Large intestine (tissue), 12 donors: ENCODE measurements at places on chromosomes 3 and 15.

GRCh38 chr3:190305406-190305805 lies 16.8 kb downstream of the CLDN1 start:
- no peak overlapping the region for H3K27ac ChIP-seq
- no peaks in the 10 kb centered on the region for H3K36me3 ChIP-seq
- DNase-seq = no peak
- H3K27me3 ChIP-seq = no peaks in the 10 kb centered on the region
- H3K4me1 ChIP-seq = peaks cover 5% of the 10 kb centered on the region

DNA sequence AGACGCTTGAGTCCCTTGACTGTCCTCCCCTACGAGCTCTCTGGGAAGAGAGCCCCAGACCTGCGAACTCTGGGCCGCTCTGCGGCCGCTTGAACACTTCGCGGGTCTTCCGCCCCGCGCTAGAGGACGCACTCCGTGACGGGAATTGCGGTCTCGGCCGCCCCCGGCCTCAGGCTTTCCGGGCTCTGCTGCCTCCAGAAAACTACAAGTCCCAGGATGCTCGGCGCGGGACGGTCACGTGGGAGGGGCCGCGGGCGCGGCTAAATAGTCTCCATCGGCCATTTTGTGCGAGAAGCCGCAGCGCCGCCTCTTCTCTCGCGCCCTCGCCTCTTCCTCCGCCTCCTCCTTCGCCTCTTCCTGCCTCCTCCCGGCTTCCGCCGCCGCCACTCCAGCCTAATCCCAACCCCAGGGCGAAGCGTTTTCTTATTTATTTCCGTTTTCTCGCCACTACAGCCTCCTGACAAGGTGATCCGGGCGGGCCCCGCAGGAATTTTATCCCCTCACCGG lies at the start of gene EIF1B:
TSS of gene EIF1B (plus strand) at position 290 of the 507 bp plus-strand sequence. CDS start 235 bp downstream, outside the sequence.
- peak; percentile 99 for DNase-seq
- peak within 1 kb of the TSS; percentile 94 for H3K4me3 ChIP-seq
- H3K36me3 ChIP-seq = peaks cover 21% of the 10 kb centered on the region
- H3K27me3 ChIP-seq = no peaks in the 10 kb centered on the region

DNA sequence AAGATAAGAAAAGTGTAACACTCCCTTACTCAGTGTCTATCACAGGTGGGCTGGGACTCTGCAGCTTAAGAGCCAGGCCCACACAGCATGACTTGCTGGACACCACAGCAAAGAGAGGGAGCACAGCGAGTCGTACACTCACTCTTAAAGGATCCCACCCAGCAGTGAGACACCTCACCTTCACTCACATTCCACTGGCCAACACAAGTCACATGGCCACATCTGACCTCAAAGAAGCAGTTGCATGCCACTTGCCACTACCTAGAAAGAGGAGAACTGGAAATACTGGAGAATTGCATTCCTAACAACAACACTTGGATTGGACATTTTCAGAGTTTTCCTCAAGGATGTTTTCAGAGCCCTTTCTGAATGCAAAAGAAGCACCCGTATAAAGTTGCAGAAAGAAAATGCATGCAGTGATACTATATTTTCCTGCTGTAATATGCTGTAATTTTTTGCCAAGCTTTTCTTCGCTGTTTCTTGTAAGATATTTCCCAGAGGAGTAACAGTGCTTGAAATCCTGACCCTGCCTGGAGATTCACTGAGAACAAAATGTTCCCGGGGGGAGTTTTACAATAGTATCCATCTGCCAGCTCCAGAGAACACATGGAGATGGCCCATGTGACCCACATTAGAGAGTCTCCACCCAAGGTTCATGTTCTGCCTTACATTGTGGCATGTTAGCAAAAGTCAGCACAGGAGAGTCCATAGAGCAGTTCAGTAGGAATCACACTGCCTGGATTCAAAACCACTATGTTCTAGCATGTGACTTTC lies 42.2 kb downstream of the TRIM42 start:
- peak; percentile 11 for DNase-seq
- H3K27me3 ChIP-seq = no peaks in the 10 kb centered on the region
- no peak overlapping the region for H3K4me3 ChIP-seq
- no peaks in the 10 kb centered on the region for H3K36me3 ChIP-seq

DNA sequence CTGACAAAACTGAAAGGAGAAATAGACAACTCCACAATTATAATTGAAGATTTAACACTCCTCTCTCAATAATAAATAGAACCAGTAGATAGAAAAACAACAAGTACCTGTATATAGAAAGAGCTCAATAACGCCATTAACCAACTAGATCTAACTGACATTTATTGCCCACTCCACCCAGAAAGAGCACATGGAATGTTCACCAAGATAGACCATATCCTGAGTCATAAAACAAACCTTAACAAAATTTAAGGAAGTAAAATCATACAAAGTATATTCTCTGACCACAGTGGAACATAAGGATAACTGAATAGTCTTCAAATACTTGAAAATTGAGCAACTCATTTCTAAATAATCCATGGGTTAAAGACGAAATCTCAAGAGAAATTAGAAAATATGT lies 25.1 kb downstream of the KBTBD12 start:
- H3K4me1 ChIP-seq = peaks cover 4% of the 10 kb centered on the region
- no peaks in the 10 kb centered on the region for H3K36me3 ChIP-seq
- no peak overlapping the region for H3K4me3 ChIP-seq
- no peak for DNase-seq

GRCh38 chr3:14950274-14950673 lies 2.9 kb downstream of the NR2C2 start:
- DNase-seq = no peak
- H3K36me3 ChIP-seq = peaks cover 10% of the 10 kb centered on the region
- H3K4me3 ChIP-seq = no peak overlapping the region
- H3K27ac ChIP-seq = no peak overlapping the region

DNA sequence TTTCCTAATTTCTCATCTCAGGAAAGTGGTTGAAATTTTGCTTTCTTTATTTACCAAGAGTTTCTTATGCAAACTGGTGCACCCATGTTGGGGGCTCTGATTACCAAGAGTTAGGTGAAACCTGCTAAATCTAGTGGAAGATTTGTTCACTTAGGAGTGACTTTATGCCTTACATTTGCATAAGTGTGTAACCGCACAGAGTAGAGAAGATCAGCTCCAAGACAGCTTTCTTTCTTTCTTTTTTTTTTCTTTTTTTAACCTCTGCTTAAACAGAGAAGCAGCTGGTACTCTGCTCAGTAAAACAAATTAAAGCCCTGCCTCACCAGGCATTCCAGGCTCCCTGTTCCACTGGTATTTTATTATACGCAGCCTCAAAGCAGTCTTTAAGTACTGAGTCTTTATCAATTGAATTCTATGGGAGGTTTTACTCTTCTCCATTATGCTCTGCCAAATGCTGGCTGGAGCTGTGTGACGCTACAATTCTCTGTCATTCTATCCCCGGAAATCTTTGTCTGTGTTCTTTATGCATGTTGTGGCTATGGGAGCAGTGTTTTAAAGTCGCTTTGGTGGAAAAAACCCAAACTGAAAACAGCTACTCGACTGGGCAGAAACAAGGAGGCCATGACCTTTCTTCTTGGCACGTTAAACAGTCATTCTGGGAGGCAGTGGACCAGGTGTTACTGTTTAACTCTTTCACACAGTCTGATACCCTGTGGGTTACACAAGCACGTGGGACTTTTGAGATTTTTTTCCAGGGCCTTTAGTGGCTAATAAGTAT lies 55.2 kb upstream of the GBE1 start:
- no peak overlapping the region for H3K27ac ChIP-seq
- no peaks in the 10 kb centered on the region for H3K36me3 ChIP-seq
- DNase-seq = no peak
- no peaks in the 10 kb centered on the region for H3K27me3 ChIP-seq

DNA sequence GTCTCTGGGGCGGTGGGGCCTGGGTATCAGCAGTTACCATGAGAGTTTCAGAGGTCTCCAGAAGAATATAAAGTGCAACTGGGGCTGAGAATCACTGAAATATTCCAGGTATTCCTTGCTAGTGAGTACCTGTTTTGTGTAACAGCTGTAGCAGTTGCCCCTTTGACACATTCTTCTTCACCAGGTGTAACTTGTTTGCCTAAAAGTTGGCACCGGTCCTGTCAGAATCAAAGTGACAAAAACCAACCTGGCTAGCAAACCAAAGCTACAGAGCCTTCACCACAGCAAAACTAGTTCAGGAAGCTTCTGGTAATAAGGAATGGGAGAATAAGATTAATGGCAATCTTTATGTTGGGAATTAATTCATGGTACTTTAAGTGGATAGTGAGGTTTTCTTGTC lies 296.0 kb downstream of the NAALADL2 start:
- H3K4me3 ChIP-seq = no peak overlapping the region
- no peak overlapping the region for H3K27ac ChIP-seq
- no peaks in the 10 kb centered on the region for H3K4me1 ChIP-seq
- no peaks in the 10 kb centered on the region for H3K36me3 ChIP-seq
- no peak for DNase-seq

DNA sequence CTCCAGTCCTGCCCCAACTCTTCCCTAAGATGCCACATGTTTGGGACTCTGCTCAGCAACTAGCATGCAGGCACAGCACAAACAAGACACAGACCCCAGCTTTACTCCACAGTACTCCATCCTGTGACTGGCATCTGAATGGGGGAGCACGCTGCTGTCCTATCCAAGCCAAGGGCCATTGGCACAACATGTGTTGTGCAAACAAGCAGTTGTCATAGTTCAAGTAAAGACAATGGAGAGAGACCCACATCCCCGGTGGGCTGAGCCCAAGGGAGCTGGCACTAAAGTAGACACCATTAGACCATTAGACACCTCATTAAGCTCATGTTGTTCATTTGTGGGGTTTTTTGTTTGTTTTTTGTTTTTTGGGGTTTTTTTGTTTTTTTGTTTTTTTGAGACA lies 132.7 kb downstream of the CHSY1 start:
- DNase-seq = no peak
- peaks cover 10% of the 10 kb centered on the region for H3K4me1 ChIP-seq
- H3K27me3 ChIP-seq = no peaks in the 10 kb centered on the region
- no peak overlapping the region for H3K4me3 ChIP-seq
- H3K36me3 ChIP-seq = no peaks in the 10 kb centered on the region

DNA sequence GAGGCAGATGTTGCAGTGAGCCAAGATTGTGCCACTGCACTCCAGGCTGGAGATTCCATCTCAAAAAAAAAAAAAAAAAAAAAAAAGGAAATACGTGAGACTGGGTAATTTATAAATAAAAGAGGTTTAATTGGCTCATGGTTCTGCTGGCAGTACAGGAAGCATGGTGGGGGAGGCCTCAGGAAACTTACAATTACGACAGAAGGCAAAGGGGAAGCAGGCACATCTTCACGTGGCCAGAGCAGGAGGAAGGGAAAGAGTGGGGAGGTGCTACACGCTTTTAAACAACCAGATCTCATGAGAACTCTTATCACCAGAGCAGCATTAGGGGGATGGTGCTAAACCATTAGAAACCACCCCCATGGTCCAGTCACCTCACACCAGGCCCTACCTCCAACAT lies 138.2 kb upstream of the IL12A start:
- DNase-seq = no peak
- no peak overlapping the region for H3K27ac ChIP-seq
- H3K4me3 ChIP-seq = no peak overlapping the region
- no peaks in the 10 kb centered on the region for H3K27me3 ChIP-seq
- no peaks in the 10 kb centered on the region for H3K4me1 ChIP-seq
- H3K36me3 ChIP-seq = no peaks in the 10 kb centered on the region

DNA sequence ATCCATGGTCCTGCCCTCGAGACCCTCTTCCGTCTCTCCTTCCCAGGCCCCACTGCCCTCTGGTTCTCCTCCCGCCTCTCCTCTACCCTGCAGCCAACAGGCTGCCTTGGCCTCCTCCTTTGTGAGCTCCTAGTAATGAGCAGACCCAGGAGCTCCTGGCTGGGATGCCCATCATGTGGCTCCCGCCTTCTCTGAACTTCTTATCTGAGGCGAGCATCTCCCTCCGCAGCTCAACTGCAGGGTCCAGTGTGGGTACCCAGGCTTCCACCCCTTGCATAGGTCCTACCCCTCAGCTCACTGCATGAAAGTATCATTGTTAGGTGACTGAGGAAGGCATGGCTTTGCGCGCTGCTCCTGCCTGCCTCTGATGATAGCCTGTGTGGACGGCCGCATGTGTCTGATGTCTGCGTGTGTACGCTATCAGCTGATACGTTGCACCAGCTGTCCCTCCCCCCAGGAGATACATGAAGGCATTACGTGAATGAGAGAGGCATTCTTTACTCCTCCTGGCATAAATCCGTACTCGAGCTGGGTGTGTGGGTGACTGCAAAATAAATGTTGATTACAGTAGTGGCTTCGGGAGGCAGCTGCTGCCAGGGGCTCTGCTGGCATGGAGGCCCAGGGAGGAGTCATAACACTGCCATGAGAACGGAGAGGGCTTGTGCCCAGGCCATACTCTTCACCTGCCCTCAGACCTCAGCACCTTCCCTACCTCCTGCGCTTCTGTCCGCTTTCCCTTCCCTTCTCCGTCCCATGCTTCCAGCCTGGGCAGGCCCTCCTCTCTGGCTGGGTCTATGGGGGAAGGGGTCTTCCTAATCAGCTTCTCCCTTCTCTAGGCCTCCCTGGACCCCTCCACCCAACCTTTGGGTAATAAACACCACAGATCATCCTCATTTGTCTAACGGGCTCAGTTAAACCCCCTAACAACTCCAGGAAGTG lies 48.8 kb downstream of the ZNF710 start:
- H3K4me3 ChIP-seq = no peak overlapping the region
- H3K27me3 ChIP-seq = no peaks in the 10 kb centered on the region
- no peak overlapping the region for H3K27ac ChIP-seq
- peaks cover 4% of the 10 kb centered on the region for H3K36me3 ChIP-seq
- no peak for DNase-seq
- peaks cover 36% of the 10 kb centered on the region for H3K4me1 ChIP-seq

DNA sequence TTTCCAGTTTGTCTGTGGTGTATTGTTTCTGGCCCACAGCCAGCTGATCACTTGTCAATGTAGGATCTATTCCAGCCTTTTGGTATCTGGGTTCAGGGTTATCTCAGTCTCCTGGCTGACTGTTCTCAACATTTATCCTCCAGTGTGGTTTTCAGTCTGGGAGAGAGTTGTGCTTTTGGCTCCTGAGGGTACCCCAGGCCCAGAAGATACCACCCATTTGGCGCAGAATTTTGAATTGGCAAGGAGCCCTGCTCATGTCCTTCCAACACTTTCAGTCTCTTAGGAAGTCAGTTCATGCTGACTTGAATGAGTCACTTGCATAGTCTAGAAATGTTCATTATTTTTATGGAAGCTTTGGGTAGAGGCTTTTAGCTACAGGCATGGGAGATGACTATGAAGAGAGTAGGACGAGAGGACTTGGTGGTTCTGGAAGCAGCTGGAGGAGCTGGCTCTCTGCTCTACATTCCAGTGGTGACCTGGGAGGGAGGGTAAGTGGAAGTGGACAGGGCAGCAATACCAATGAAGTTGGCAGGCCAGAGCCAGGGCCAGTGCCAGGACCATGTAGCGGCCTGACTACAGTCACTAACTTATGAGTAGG lies 7.2 kb downstream of the POLR2H start:
- peaks cover 11% of the 10 kb centered on the region for H3K4me1 ChIP-seq
- H3K27ac ChIP-seq = no peak overlapping the region
- no peak for DNase-seq
- H3K27me3 ChIP-seq = peaks cover 3% of the 10 kb centered on the region
- no peak overlapping the region for H3K4me3 ChIP-seq
- H3K36me3 ChIP-seq = peaks cover 39% of the 10 kb centered on the region

DNA sequence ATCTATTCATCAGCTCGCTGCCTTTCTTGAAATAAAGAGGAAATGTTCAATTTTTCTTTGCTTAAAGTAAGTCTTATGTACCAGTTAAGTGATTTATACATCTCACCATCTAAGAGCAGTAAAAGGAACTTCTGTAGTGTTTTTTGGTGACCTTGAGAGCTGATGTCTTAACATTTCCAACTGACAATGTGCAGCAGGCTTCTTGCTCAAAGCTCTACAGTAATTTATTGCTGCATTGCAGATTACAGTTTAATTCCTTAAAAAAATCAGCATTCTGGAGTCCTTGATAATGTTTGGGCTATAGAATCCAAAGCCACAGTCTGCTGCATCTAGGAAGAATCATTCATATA lies 61.6 kb downstream of the DIPK2A start:
- H3K4me1 ChIP-seq = no peaks in the 10 kb centered on the region
- H3K27ac ChIP-seq = no peak overlapping the region
- no peak overlapping the region for H3K4me3 ChIP-seq
